ENCODE measurements at places on chromosomes 2 and 18.

DNA sequence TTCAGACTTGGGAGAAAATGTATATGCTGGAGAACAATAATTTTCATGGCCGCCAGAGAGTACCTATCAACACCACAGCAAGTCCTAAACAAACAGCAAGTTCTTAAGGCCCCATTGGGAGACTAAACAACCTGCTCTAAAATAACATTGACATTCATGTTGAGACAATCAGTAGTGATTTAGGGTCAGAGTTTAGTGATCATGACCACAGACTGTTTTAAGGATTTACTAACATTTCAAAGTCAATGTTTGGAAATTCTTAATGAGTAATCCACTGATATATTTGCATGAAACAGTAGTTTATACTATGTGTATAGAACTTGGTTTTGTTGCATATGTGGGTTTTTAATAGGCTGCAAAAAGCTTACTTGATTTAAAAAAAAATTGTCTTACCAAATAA lies 34.7 kb downstream of the RASGRP3 start:
- DNase-seq: peak; percentile 46

GRCh38 chr2:95044601-95045000 lies 19.1 kb downstream of the MAL start:
- DNase-seq: no peak

- DNase-seq: no peak
Observed at GRCh38 chr2:98927027-98927426, 9.0 kb downstream of the CRACDL start.

- DNase-seq: no peak
Observed at GRCh38 chr2:54353216-54353615, 97.2 kb upstream of the TSPYL6 start.

GRCh38 chr18:65769652-65770051 lies 18.8 kb downstream of the CDH7 start:
- DNase-seq: no peak

DNA sequence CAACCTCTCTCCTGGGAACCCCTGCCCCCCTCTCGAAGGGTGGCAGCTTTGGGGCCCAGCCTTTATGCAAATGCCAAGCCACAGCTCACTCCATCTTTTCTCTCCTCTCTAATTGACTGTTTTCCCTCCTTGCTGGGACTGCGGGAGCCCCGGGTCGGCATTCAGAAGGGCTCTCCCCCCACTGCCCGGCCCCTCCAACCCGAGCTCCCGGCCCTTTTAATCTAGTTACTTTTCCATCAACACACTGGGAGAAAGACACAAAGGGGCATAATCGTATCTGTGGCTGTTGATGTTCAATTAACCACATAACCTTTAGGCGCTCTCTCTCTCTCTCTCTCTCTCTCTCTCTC lies 95.4 kb downstream of the INHBB start:
- no peak for DNase-seq
